ENCODE measurements at places on chromosomes 6 and 20. TPM values are rescaled to one million over a fixed set of nuclear protein-coding genes. Genes with fewer than 3 reads are reported as not detected.

The LRFN2 gene
- polyA plus RNA-seq, result not detected

- no peak for DNase-seq
Measured at GRCh38 chr6:101302593-101302992, 90.9 kb upstream of the GRIK2 start.

The TDRD6 gene
- not detected for polyA plus RNA-seq

DNA sequence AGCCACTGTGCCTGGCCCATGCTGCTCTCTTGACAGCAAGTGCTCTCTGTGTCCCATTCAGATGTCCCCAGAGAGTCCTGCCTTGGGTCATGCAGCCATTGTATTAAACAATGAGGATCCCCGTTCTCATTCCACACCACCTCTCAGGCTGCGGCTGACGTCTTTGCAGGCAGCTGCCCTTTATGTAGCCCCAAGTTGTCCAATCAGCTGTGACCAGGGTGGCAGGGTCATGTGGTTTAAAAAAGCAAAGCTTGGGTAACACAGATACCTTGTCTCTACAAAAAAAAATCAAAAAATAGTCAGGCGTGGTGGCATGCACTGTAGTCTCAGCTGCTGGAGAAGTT is 13.2 kb downstream of the GCNT2 start:
- no peak for DNase-seq

GRCh38 chr6:117389227-117390057 is 36.3 kb downstream of the ROS1 start:
- peak; percentile 56 for DNase-seq

GRCh38 chr6:118198746-118199145 is 291.7 kb downstream of the SLC35F1 start:
- peak; percentile 52 for DNase-seq

DNA sequence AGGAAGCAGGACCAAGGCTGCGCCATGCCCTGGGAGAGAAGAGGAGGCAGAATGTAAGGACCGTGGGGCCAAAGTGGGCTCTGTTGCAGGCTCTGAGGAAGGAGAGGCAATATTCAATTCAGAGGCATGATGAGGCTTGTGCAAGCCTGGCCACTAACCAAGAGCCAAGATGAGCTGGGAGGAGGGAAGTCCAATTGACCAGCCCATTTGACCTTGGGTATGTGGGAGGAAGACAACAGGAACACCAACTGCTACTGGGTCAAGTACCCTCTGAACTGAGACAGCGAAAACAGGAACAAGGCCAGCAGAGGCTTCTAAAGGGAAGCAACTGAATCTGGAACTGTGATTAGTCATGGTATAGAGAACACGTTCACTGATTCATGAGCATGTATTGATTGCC is 779.6 kb downstream of the MAFB start:
- DNase-seq, result no peak

The NKAPL gene
- polyA plus RNA-seq, result 3.5 TPM

The SPATA25 gene
- polyA plus RNA-seq, result not detected

DNA sequence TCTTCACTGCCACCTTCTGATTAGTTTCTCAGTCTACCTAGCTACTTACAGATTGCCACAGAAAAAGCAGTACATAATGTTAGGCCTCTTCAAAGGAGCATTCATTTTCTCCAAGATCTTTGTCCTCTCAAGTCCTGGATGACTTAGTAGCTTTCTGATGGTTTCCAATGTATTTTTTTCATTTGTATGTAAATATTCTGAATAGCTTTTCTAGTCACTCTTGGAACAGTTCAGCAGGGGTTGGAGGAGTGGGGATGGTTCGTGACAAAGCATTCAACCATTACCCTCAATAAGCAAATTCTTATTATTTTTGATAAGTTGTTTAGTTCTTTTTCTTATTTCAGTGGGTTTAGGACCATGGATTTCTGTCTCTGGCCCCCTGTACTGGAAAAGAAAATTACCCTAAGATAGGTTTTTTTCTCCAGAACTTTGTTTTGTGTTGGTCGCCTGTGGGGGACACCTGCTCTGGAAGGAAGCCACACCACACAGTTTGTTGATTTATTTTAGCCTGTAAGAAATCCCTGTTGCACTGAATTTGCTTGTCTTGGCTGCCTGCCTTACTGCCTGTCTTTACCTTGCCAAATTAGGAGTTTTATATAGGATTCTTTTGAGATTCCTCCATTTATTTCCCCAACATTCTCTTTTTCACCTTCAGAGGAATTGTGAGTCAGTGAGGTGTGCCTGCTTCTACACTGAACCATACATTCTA is 247.9 kb downstream of the RFPL4B start:
- DNase-seq, result no peak

DNA sequence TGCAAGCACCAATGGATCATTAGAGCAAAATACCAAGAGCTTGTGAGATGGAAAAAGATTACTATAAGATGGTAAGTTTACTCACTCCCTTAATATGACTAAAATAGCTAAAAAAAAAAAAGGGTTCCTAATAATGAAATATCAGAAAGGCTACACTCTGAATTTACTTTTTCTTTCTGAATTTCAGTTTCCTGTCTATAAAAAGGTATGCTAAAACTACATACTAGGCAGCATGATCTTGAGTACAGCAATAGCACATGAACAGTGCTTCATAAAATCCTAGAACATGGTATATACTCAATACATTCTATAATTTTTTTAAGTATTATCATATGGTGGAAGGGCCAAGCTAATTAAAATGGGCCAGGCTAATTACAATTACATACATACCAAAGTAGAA is 24.0 kb upstream of the FAM135A start:
- no peak for DNase-seq

GRCh38 chr20:57374931-57375651 is 16.1 kb upstream of the RBM38 start:
- DNase-seq, result no peak

- DNase-seq, result peak; percentile 80
Measured at GRCh38 chr20:6636209-6637159, 131.0 kb upstream of the BMP2 start.

The POPDC3 gene
- polyA plus RNA-seq, result 48.6 TPM

DNA sequence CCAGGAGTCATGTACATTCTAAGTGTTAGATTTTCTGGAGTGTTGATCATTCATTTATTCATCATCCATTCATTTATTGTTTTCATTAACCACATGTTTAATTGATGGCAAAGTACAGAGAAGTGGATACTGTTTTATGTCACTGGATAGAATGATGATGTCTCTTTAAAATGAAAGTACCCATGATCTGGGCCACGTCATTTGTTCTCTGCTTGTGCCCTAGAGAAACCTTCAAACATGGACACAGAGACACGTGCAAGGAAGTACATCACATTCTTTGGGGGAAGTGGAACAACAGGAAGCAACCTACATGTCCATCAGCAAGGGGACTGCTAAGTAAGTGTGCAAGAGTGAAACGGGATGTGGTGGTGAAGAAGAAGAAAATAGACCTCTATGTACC is 75.8 kb upstream of the TSHZ2 start:
- DNase-seq, result peak; percentile 6

DNA sequence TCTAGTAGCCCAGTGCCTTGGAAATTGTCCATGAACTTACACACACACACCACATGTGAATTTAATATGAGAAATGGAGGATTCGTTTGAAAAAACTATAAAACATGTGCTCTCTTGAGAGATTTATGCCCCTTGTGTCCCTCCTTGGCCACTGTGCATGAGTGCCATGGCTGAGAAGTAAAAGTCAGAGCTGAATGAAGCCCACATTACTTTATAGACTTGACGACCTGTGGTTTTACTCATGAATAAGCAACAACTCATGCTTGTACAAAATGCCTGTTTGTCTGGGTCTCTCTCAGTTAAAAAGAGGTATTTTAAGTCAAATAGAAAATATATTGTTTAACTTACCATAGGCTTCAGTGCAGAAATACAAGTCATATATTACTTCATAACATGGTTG is 102.7 kb downstream of the KCNQ5 start:
- DNase-seq, result peak; percentile 30

The HLA-DRB1 gene
- polyA plus RNA-seq, result 0.21 TPM

DNA sequence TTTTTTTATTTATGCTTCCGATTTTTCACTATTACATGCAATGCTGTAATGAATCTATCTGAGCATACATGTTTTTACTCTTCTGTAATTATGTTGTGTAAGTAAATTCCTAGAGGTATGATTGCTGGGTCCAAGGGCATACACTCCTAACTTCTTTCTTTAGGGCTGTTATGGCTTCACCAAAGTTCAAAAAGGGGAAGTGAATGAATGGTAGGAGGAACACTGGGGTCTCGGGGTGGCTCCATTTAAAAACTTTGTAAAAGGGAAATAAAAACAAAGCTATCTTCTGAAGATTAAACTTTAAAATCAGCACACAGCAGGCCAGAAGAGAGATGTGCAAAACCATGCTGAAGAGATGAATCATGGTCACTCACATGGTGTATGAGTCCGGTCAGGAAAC is 289.1 kb upstream of the SUPT3H start:
- no peak for DNase-seq

- no peak for DNase-seq
Measured at GRCh38 chr6:90350689-90351554, 54.3 kb upstream of the BACH2 start.

The KHDC1L gene
- polyA plus RNA-seq, result not detected

The KIF25 gene
- polyA plus RNA-seq, result not detected

The CNR1 gene
- not detected for polyA plus RNA-seq

DNA sequence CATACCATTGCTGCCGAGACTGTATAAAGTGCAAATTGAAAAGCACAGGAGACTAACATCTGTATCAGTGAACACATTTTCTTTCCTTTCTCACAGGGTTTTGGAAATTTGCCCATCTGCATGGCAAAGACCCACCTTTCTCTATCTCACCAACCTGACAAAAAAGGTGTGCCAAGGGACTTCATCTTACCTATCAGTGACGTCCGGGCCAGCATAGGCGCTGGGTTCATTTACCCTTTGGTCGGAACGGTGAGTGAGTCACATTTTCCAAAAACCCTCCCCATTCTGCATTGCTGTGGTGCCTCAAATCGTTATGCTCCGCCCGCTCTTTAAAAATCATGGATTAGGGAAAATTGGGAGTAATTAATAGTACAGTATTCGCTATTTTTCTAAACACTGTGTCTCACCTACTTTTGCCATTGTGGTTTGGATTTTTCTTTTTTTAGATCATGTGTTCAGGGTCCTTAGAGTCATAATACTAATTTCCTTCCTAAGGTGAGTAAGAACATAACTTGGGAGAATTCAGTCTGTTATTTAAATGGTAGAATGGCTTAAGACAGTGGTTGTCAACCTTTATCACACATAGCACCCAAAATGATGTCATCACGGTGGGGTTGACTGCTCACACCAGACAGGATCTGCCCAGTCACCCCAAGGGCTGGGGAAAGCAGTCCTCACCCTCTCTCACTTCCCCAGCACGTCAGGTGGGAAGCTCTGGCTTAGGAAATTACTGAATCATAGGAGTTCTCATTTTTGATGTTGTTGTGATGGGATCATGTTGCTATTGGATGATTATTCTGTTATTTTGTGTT is 171.6 kb downstream of the MTHFD1L start:
- DNase-seq, result peak; percentile 44

The RAET1E gene
- polyA plus RNA-seq, result 8.8 TPM

DNA sequence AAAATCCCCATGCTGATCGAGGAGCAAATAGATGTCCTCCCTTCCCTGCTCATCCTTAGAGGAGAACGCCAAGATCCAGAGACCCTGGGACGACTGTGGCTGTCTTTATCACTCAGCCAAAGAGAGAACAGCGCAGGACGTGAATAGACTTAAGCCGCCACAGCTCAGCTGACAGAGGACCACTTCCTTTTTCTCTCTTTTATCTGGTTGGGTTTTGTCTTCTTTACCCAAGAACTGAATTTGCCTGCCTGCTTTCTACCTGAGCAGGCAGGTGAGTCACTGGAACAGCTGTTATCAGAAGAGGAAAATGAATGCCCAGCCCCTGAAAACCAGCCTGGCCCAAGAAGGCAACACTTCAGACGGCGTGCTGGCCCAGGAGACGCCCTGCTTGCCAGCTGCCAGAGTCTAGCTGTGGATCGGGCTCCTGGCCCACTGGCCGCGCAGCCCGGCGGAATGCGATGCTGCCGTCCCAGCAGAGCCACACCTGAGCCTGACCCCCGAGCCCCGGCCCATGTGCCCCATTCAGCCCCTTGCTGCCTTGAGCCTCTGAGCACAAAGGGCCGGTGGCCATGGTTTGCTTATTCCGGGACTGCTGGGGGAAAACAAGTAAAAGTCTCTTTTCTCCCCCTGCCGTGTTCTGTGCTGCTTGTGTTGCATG is 82.1 kb downstream of the TCP11 start:
- DNase-seq, result no peak

- peak; percentile 91 for DNase-seq
Measured at GRCh38 chr6:3162565-3163247, 5.4 kb upstream of the TUBB2A start.

The CDSN gene
- polyA plus RNA-seq, result not detected

The TREM1 gene
- polyA plus RNA-seq, result not detected

- DNase-seq, result no peak
Measured at GRCh38 chr6:98033617-98034016, 750.6 kb upstream of the MMS22L start.

DNA sequence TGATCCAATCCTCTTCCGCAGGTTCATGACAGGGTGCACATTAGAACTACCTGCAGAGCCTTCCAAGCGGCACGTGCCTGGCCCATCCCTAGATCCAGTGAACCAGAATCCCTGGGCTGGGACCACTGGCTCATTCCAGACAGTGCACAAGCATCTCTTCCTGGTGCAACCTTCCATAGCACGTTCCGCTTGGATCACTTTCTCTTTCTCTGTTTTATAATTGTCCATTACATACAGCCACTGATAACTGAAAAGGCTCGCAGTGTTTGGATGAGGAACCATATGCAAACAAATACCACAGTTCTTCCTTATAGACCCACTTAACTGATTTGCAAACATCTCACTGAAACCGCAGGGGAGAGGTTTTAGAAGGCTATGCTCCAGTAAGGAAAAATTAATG is 59.6 kb upstream of the DDR1 start:
- DNase-seq, result no peak

The PIM1 gene
- polyA plus RNA-seq, result 12.0 TPM

- no peak for DNase-seq
Measured at GRCh38 chr6:44608175-44608574, 220.7 kb downstream of the CDC5L start.

DNA sequence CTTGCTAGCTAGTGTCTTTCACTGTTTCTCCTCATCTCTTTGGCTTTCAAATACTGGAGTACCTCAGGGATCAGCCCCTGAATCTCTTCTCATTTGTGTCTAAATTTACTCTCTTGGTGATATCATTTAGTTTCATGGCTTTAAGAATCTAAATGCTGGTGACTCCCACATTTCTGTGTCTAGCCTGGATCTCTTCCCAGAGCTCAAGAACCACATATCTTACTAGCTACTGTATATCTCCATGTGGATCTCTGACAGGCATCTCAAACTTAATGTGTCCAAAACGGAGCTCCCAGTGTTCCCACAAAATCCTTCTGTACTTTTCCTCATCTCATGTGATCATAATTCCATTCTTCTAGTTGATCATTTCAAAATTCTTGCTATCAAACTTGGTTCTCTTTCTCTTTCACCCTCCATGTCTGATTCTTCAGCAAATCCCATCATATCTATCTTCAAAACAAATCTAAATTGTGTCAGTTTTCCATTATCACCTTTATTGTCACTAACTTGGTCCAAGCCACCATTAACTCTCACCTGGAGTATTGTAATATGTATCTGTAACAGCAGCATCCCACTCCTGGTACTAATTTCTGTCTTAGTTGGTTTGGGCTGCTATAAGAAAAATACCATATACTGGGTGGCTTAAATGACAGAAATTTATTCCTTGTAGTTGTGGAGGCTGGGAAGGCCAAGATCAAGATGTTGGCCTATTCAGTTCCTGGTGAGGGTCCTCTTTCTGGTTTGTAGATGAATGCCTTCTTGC is 45.9 kb downstream of the CCDC170 start:
- DNase-seq, result peak; percentile 4

The TFAP2D gene
- polyA plus RNA-seq, result not detected
